ENCODE measurements at places on chromosomes 4 and X. TPM values are rescaled to one million over a fixed set of nuclear protein-coding genes. Genes with fewer than 3 reads are reported as not detected.

DNA sequence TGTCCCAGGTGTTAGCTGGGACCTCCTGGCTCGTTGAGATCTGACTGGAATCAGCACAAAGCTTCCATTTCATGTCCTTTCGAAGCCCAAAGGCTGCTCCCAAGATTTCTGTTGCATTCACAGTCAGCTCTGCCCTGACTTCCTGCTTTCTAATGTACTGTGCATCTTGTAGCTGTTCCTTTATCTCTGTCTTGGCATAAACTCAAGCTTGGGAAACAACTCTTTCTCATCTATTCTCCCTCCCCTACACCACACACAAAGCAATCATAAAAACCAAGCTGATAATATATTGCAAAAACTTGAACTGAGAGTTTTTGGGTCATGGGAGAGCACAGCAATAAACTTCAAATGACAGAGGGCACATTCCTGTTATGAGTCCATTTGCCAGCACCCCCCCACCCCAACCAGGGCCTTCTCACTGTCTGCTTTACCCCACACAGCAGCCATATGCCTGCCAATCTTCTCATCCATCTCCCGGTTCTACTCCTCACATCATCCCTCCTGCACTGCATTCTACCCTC, 76.3 kb downstream of the SYNPO2 start:
- H3K4me3 ChIP-seq, result no peak overlapping the region
- no peaks in the 10 kb centered on the region for H3K27me3 ChIP-seq
- H3K27ac ChIP-seq, result peak overlapping the region; percentile 90
- H3K4me1 ChIP-seq, result peaks cover 91% of the 10 kb centered on the region
- H3K36me3 ChIP-seq, result no peaks in the 10 kb centered on the region
- DNase-seq, result no peak

DNA sequence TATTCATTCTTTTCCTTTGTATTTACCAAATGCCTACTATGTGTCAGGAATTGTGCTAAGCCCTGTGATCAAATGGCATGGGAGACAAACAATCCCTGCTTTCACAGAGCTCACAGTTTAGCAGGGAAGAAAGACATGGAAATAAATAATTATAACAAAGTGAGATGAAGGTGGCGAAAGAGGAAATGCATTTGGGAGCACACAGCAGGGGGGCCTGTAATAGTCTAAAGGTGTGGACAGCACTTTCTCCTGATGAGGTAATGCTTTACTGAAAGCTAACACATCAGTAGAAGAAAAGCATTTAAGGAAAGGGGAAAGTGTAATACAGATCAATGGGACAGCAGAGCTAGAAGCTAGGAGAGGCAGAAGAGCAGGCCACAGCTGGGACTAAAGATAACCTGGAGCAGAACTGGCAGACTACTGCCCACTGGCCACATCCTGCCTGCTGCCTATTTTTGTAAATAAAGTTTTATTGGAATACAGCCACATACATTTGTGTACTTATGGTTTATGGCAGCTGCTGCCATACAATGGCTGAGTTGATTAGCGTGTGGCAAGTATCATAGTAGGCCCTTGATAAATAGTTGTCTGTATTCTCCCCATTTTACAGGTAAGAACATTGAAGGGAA, 67.1 kb upstream of the TAPT1 start:
- H3K27me3 ChIP-seq, result no peaks in the 10 kb centered on the region
- DNase-seq, result no peak
- H3K4me3 ChIP-seq, result no peak overlapping the region
- H3K27ac ChIP-seq, result no peak overlapping the region
- no peaks in the 10 kb centered on the region for H3K36me3 ChIP-seq
- no peaks in the 10 kb centered on the region for H3K4me1 ChIP-seq

- no peaks in the 10 kb centered on the region for H3K27me3 ChIP-seq
- peak; percentile 57 for DNase-seq
- no peaks in the 10 kb centered on the region for H3K4me1 ChIP-seq
- H3K36me3 ChIP-seq, result no peaks in the 10 kb centered on the region
These were observed 52.5 kb downstream of the POF1B start for GRCh38 chrX:85327060-85327333.

PRRG1 gene
- 5.0 TPM for total RNA-seq
